ENCODE measurements at places on chromosomes 1 and 21. TPM values are rescaled to one million over a fixed set of nuclear protein-coding genes. Genes with fewer than 3 reads are reported as not detected.

- DNase-seq, result no peak
Observed at GRCh38 chr1:1596493-1597274, 3.3 kb downstream of the FNDC10 start.

DNA sequence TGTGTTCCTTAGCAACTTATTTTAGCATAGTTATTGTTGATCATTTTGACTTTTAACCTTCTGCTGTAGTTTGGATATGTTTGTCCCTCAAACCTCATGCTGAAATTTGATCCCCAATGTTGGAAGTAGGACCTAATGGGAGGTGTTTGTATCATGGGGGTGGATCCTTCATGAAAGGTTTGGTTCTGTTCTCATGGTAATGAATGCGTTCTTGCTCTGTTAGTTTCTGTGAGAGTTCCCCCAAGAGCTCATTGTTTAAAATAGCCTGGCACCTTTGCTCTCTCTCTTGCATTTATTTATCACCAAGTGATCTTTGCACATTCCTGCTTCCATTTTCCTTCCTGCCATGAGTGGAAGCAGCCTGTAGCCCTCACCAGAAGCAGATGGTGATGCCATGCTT is 372.1 kb upstream of the VAMP3 start:
- no peak for DNase-seq

- DNase-seq, result no peak
Observed at GRCh38 chr1:219813294-219813693, 115.1 kb downstream of the SLC30A10 start.

Gene NUAK2
- 1.2 TPM for total RNA-seq

Gene PRDM16
- 6.3 TPM for total RNA-seq

DNA sequence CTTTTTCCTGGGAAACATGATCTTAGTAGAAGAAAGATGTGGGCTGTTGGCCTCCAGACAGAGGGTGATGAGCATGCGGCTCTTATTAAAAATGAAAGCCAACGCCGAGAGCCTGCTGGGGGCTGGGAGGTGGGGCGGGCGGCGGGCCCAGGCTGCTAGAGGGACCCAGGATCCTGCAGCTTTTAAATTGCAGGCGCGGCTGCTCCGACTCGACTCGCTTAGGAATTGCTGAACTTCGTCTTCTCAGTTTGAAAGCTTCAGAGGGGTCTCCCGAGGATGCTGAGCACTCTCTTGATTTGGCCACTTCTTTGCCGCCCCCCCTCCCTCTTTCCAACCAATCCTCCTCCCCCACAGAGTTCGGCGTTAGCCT is 1.2 kb downstream of the AGPAT3 start:
- peak; percentile 68 for DNase-seq

DNA sequence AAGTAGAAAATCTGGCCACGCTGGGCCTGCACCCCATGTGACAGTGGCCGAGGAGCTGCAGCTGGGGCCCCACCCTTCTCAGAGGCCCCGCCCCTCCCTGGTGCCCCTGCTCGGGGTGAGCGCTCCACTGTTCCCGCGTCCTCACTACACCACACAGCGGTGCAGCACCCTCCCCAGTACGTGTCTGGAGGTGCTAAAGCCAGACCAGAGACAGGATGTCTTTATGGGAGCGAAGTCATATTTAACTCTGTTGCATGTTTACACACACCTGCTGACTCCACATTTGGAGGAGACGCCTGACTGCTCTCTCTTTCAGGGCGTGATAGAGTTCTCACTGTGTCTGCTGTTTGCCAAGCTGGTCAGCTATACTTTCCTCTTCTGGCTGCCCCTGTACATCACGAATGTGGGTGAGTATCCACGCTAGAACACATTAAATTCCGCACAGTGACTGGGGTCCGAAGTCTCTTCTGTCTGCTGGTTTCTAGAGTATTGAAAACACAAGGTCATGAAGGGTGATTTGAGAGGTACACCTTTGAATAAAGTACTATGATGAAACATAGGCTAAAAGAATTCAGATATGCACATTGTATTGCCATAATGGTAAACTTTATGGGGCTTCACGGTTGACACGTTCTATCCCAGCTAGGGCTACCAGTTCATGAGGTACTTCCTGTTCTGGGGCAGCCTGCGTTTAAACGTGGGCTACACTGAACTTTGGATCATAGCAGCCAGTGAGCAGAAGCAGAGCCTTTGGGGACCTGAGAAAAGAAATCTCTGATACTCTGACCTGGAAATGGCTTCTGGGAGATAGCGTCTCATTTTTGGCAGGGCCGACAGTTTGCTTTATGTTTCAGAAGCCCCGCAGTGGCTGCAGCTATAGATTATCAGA is 48.4 kb downstream of the SLC37A1 start:
- DNase-seq, result no peak

- DNase-seq, result no peak
Observed at GRCh38 chr21:25115021-25115420, 492.3 kb downstream of the MRPL39 start.

Gene WNT3A
- not detected for total RNA-seq

Gene AQP10
- not detected for total RNA-seq

Gene KIF2C
- total RNA-seq, result 1.7 TPM

DNA sequence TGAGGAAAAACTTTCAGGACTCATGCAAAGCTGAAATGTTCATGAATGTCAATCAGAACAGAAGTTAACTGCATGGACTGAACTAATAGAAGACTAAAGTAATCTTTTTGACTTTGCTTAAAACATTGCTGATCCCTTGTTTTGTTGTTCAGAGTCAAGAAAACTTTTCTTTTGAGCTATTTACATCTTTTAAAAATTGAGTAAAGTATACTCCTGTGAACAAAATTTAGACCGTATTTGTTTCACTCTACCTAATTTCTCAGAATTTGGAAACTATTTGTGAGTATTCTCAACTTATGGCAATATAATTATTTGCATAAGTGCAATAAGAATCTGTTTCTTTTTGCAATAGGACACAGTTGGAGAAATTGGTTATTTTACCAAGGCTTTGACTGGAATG is 41.1 kb downstream of the INPP5B start:
- no peak for DNase-seq
